ENCODE measurements at places on chromosomes 5 and 9.

DNA sequence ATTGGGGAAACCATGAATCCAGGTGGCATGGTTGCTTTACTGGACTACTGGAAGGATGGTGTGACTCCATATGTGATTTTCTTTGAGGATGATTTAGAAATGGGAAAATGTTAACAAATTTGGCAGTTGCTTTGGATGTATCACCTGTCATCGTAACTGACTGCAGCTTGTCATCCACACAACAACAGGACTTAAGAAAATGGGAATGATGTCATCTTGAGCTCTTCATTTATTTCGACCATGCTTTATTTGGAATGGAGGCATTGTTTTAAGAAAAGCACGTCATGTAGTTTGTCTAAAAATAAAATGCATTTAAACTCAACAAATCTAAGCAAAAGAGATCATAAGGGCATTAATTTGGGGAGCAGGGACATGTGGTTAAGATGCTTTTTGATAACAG, 265.0 kb downstream of the GOLPH3 start:
- no peak for DNase-seq

GRCh38 chr9:96149533-96150280, 152.3 kb downstream of the HSD17B3 start:
- no peak for DNase-seq

DNA sequence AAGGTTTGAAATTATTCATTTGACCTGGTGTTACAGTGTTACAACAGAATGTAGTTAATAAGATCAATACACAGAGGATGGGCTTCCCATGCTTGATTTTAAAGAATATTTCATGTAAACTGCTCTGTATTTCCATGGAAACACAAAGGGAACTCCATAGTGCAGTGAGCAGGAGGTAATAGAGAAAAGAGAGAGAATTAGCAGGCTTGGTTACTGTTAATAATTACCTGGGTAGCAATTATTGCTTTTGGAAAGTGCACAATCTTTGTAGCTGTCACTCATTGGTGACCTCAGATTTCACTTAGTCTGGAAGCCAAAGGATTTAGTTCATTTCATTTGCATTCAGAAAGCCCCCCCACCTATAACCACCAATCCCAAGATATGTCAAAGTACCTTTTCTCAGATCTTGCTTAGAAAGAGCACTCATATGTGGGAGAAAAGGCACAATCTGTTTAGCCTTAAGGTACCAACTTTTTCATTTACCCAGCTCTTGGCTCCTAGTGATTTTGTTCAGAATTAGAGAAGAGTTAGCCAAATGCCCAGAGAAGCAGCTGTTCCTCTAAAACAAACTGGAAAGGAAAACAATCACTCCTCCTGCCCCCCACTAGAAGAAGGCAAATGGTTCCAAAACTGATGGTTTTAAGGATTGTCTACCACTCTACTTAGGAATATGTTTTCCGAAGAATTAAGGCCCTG, 234.5 kb upstream of the SLC24A2 start:
- DNase-seq = no peak

DNA sequence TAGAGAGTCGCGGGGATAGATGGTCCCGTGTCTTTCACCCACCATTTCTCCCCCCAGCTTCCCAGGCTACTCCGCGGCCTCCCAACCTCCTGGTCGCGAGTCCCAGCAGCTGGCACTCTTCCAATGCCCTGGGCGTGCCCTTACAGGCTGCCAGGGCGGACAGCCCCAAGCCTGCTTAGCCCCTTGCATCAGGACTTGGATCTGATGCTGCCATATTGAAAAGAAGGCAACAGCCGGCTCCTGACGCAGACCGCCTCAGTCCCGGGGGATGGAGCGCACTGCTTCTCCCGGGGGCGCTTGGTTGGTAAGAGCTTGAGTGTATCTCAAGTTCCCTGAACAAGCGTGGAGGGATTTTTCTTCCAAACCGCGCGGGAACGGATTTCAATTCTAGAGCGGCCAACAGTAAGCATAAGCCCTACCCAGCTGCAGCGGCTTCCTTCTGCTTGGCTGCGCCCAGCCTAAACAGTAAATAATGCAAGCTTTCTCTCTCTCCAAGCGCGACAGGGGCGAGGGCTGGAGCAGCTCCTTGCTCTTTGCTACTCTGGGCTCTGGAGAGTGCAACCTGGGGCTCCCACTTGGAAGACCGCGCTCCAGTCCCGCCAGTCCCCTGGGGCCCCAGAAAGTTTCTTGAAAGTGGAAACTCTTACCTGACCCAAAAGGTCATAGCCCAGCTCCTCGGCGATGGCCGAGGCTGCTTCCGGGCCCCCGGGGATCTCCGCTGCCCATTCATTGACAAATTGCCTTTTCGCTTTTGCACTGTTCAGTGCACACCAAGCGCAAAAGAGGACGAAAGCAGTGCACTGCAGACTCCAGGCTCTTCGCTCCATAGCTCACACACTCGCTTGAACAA, 607 bp downstream of the PCSK1 start:
- DNase-seq = no peak

GRCh38 chr5:112930082-112930344, 8.0 kb upstream of the REEP5 start:
- no peak for DNase-seq

- no peak for DNase-seq
Observed at GRCh38 chr5:74281166-74281565, 359.4 kb downstream of the ENC1 start.

GRCh38 chr5:171926311-171926710, 80.1 kb downstream of the FBXW11 start:
- no peak for DNase-seq

- DNase-seq = no peak
Observed at GRCh38 chr5:180811623-180812124, 9.1 kb upstream of the MGAT1 start.

DNA sequence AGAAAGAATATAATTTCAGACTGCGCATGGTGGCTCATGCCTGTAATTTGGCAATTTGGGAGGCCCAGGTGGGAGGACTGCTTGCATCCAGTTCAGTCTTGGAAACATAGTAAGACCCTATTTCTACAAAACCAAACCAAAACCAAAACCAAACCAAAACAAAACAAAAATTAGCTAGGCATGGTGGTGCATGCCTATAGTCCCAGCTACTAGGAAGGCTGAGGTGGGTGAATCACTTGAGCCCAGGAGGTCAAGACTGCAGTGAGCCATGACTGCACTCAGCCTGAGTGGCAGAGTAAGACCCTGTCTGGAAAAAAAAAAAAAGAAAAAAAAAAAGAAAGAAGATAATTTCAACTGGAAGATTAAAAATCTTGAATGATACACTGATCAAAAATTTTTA, 137.0 kb upstream of the ACOT12 start:
- no peak for DNase-seq

- no peak for DNase-seq
Observed at GRCh38 chr9:942805-943580, 33.5 kb upstream of the DMRT3 start.

GRCh38 chr5:172078726-172079345, 72.4 kb upstream of the FBXW11 start:
- no peak for DNase-seq

DNA sequence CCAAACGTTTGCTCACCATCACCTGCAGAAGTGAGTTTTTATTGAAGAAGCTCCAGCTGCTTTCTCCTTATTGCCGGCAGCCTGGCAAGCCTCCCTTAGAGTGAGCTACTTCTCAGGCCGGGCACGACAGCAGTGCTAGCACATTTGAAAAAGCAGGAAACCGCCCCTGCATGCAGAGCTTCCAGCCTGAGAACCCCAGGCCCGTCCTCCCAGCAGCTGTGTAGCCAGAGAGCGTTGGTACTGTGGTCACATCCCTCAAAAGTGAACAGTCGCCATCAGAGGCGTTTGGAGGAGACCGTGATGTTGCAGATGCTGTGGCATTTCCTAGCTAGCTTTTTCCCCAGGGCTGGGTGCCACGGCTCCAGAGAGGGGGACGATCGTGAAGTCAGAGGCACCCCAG, 23.5 kb downstream of the SLC25A25 start:
- no peak for DNase-seq

GRCh38 chr9:4678679-4679267, 596 bp upstream of the CDC37L1 start:
- DNase-seq = no peak

- no peak for DNase-seq
Observed at GRCh38 chr5:178525906-178526732, 64.1 kb downstream of the COL23A1 start.

DNA sequence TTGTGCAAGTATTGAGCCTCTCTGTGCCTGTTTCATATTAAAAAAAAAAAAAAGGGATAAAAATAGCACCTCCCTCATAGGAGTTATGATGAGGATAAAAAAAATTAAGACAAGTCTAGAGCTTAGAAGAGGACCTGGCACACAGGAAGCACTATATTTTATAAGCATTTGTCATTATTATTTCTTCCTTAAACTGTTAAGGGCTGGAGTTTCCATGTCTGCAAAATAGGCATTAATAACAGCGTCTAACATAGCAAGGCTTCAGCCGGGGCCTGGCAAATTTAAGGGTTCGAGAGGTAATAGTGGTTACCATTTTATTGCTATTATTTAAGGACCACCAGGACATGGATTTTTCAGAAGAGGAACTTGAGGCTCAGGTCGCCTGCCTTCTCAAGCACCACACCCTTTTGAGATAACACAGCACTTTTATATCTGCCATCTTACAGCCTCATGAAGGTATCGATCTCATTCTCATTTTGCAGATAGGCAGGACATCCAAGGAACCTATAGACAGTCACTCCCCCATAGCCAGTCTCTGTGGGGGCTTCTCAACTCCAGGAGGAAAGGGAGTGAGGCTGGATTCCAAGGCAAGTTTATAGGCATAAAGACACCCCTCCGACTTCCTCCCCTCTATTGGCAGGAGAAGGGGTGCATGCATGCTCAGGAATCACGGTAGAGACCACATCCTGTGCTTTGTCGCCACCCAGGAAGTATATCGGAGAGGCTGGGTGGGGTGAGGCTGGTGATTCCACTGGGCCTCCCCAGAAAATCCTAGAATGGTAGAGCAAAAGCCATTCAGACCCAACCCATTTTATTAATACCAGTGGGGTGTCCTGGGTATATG, 2.4 kb downstream of the ANXA6 start:
- DNase-seq = no peak

DNA sequence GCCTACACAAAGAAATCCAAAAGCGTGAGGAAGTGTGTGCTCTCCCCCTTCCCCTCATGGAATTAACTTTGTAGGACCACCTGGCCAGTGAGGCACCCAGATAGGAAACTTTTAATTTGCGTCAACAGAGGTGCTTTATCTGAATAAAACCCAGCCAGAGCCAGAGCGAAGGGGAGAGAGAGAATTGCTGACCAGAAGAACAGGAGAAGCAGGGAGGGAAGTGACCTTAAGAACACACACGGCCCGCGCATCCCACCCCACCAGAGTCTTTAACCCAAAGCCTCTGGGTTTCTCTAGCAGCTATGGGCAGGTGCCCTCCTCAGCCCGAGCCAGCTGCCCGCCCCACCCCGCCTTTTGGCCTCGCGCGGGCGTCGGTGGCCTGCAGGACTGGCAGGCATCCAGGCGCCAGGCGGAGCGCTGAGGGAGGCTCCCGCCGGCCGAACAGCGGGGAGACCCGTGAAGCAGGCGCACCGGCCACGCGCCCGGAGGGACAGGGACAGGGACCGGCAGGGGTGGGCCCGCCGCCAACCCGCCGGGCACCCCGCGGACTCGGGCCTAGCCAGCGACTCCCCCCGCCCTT, 580 bp downstream of the ERAP1 start:
- DNase-seq = no peak

- DNase-seq = no peak
Observed at GRCh38 chr9:84513473-84513872, 156.1 kb upstream of the NTRK2 start.

- no peak for DNase-seq
Observed at GRCh38 chr9:15529566-15530324, 19.0 kb upstream of the PSIP1 start.

DNA sequence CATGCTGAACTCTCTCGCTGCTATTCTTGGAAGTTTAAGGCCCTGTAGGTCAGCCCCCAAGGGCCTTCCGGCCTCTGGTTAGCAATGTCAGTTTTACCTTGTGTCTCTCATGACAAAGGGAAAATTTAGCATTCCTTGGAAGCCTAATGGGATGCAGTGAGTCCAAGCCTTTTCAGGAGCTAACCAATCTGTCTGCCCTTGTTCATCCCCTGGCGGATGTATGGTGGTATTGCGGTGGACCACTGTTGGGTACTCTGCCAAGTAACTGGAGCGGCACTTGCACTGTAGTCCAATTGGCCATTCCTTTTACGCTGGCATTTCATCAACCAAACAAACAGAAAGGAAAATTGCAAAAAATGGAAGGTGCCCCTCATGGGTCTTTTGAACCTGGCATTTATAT, 318.4 kb upstream of the NMUR2 start:
- DNase-seq = no peak

GRCh38 chr5:178793696-178794095, 63.2 kb upstream of the ZNF354A start:
- DNase-seq = no peak

DNA sequence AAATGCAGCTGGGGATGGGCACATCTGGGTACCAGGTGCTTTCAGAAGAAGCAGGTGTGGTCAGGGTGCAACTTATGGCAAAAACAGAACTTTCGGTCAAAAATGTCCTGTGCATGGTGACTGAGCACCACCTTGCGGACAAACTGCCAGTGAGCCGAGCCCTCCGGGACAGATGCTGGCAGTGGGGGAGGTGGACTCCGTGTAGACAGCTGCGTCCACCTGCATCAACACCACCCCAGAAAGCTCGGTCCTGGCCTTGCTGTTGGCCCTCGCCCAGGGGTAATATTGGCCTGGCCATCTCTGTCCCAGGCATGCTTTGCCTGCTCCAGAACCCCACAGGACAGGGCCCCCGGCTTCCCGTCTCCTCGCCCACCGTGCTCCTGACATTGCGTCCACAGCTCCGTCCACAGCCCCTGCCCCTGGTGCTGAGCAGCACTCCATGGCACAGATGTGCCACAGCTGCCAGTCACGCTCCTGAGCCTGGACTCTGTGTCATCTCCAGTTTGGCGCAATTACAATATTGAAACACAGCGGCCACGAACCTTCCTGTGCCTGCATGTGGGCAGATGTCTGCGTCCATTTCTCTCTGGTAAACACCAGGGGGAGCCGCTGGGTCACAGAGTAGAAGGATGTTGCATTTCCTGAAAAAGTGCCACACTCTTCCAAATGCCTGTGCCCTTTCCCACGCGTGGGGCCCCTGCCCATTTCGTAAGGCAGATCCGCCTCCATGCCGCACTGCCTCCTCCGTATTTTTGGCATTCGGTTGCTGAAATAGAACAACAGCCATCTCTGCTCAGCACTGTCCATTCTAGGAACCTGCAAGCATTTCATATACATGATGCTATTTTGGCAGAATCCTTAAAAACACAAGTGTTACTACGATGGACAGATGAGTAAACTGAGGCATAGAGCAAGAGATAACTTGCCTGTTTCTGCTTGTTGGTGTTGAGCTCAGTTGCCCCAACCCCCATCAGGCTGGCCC, 33.4 kb upstream of the SLC6A19 start:
- peak; percentile 20 for DNase-seq

DNA sequence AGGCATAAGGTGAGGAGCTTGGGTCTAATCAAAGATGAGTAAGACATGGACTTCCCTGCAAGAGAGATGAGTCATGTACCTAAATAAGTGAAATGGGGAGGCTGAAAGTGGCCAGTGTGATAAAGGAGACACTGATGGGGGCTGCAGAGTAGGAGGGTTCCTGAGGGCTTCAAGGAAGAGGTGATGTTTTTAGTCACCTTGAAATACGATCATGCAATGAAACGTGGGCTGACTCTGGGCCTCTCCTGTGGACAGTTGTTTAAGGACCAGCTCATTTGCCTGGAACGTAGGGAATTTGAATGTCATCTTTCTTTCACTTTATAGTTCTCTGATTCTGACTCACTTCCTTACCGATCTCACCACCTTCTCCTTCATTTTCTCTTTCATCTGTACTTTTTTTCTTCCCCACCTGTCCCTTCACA, 49.6 kb upstream of the CPLX2 start:
- DNase-seq = no peak

GRCh38 chr5:123124859-123125595, 36.0 kb downstream of the PRDM6 start:
- no peak for DNase-seq
